Fibroblast of the aortic adventitia (primary cell): ENCODE measurements at places on chromosomes 5 and 9.
A peak's percentile ranks its signal among the peaks of the same experiment; 100 is the strongest.

DNA sequence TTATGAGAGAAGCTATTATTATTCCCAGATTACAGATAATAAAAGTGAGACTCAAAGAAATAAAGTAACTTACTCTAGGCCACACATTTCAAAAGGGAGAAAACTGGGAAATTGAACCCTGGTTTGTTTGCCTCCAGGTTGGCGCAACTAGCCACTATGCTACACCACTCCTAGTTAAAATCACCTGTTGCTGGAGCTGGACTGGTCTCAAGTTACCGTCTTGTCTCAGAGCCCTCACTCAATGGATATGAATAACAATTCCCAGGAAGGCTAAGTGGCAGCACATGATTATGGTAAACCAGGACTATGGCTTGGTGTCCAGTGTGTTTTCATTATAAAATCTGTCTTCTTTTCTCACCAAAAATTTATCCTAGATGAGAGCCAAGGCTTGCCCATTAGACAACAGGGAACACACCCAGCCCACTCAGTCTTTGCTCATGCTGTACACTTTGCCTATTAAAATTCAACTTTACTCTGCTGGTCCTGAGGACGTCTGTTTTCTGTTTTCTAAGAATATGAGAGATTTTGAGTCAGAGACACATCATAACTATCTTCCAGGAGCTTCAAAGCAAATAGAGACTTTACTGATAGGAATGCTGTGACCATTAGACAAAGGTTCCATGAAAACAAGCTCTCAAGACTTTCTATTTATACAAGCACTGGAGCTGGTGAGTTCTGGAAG is 58.1 kb downstream of the ADRB2 start:
- DNase-seq, result no peak

DNA sequence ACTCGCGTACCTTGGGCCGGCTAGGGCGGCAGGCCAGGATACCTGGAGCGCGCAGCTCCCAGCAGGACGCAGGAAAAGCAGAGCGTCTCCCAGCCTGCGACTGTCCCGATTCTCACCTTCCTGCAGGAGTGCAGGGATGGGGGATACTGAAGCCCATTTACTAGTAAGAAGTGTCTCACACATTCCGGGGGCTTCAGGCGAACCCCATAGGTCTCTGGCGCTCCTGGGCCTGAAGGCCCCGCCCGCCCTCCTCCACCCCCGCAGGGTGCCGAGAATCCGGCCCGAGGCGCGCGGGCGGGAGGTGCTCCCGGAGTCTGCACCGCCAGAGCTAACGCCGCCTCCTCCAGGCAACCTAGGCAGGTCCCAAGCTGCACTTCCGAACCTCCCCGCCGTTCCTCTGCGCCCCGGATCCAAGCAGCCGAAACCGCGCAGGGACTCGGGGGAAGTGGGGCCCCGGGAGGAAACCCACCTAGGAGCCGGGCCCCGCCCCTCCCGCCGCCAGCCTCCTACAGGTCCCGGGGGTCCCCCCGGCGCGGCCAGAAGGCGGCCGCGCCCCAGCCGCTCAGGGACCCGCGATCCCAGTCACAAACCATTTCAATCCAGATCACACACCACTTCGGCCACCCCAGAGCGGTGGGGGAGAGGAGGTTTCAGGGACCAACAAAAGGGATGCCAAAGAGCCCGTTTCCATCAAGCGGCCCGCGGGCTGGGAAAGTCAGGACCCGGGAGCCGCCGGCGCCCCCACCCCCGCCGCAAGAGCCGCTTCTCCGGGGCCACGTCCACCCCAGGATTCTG is 1.2 kb downstream of the ROR2 start:
- DNase-seq, result peak; percentile 45

GRCh38 chr5:50672663-50673062 is 6.2 kb downstream of the PARP8 start:
- no peak for DNase-seq

- DNase-seq, result peak; percentile 17
Measured at GRCh38 chr9:85741095-85741874, 469 bp downstream of the AGTPBP1 start.

DNA sequence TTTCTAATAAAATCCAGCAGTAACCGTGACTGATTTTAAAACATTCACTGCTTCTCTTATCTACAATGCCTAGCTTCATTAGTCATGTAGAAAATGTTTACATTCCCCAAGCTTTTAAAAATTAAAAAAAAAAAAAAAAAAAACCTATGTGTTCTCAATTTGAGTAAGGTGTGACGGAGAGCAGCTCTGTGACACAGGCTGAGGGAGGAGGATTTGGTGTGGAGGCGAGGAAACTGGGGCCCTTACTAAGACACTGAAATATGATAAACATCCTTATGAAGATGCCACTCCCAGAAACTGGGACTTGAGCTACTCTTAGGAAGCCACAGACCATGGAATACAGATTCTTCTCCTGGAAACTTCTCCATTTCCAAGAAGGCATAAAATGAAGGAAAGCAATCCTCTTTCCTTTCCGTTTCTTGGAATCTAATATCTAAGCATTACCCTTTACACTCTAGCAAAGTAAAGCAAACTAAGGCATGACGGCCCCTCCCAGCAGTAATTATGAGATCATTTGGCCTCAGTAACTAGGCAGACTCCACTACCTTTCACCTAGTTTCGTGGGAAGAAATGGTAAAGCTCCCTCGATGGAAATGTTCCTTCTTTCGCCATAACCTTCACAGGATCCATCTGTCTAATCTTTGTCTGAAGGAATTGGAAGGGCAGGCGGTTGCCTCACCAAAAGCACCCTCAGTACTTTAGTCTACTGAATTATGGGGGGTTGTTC is 23.5 kb downstream of the GRAMD2B start:
- DNase-seq, result peak; percentile 73

- no peak for DNase-seq
Measured at GRCh38 chr9:25936031-25936430, 257.8 kb upstream of the TUSC1 start.

DNA sequence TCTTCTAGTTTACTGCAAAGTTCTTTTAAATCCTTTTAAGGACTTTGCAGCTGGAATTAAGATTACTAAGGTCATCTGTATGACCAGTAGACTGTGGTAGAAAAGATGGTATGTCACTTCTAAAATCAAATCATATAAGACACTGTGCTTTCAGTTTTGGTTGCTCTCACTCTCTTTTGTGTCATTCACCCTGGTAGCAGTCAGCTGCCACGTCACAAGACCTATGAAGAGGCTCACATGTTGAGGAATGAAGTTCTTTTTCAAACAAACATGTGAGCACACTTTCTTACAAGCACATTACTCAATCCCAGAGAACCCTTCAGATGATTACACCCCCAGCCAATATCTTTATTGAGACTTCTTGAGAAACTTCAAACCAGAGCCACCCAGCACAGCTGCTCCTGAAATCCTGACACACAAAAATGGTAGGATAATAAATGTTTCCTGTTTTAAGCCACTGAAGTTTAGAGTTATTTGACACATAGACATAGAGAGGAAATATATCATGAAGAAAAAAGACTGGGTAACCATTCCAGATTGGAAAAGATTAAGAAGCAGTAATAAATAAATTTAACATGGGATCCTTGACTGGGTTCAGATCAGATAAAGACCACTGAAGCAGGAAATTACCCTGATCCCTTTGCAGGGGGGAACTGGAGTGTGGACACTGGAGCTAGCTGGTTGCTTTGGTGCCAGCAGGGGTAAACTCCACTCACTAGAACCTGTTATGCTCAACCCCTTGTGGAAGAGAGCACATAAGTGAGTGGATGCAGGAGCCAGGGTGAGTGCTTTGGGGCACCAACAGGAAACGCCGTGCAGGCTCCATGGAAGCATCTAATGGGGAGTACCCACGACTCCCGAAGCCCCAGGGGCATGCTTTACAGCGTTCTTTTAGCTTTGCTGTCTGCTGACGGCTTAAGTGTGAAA is 64.1 kb downstream of the SLCO4C1 start:
- DNase-seq, result no peak

GRCh38 chr5:172758077-172758833 is 12.7 kb downstream of the DUSP1 start:
- peak; percentile 90 for DNase-seq

- DNase-seq, result peak; percentile 90
Measured at GRCh38 chr5:158754018-158754514, 345.6 kb downstream of the EBF1 start.

DNA sequence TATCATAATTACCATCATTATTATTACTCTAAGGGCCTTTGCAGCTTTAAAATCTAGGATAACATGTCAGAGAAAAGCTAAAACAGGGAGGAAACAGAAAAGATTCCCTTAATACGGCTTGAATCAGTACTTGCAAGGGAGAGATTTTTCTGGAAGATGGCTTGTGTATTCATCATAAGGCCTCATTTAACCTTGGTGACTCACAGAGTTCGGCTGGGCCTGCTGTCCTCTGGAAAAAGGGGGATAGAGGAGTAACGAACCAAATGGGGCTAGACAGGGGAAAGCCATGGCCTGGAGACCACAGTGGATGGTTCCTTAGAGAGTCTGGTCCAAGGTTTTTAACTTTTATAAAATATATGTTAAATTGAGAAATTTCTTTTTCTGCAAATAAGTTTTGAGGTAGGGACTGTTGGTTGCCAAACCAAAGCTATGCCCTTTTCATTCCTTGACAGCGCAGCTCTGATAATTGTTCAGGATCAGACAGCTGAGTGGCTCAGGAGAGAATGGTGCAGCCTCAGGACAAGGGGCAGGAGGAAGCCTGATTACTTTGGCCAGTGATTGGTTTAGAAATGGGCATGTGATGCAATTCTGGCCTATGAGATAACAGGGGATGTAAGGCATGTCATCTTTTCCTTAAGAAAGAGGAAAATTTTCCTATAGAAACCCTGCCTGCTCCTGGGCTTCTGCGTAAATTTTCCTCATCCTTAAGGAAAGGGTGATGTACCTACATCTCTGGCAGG is 25.6 kb upstream of the GSN start:
- DNase-seq, result peak; percentile 75

DNA sequence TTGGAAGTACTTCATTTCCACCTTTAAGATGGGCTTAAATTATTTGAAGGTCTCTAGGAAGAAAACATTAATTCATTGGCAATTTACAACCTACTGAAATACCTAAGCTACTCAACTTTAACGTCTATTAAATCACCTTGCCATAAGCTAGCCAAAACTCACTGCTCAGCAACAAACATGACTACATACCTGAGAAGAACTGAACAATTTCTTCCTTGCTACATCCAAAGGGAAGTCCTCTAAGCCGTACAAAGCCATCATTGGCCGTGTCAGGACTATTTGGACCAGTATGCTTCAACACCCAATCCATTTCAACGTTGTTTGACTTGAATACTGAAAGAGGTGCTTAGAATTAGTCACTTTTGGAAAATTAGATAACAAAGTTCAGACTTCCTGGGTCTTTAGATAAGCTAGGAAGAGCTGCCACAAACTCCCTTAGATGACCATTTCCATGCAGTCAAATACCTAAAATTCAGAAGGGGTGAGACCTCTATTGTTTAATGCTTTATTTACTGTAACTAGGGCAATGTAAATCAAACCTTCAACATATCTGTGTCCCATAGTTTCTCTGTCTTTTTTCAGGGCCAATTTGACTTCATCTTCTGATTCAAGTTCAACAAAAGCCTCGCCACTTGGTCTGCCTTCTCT is 2.6 kb downstream of the HNRNPH1 start:
- peak; percentile 42 for DNase-seq

DNA sequence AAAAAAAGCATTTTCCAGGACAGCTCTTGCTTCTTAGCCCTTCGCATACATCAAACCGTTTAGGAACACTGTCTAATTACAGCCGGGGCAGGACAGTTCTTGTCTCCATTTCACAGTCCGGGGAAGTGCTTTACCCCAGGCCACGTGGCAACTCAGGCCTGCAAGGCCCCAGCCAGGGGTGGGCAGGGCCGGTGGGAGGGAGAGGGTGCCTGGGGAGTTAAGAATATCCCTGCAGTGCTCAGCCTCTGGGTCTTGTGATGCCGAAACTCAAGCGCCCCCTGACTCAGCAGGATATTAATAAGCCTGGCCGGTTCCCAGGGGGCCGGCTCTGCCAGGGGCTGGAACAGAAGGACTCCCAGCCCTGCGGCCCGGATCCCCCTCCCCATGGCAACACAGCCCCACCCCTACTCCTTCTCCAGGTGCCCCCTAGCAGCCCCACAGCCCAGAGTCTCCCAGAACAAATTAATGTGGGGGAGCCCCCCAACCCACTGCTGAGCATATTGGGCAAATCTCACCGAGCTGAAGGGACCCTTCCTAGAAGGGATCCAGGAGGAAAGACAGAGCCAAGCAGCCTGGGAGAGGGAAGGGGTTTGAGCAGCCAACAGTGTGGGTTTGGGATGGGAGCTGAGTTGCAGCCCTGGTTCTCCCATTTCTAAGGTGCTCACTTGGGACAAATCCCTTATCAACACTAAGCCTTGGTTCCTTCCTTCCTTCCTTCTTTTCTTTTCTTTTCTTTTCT is 45.3 kb downstream of the PLPP7 start:
- DNase-seq, result peak; percentile 70

DNA sequence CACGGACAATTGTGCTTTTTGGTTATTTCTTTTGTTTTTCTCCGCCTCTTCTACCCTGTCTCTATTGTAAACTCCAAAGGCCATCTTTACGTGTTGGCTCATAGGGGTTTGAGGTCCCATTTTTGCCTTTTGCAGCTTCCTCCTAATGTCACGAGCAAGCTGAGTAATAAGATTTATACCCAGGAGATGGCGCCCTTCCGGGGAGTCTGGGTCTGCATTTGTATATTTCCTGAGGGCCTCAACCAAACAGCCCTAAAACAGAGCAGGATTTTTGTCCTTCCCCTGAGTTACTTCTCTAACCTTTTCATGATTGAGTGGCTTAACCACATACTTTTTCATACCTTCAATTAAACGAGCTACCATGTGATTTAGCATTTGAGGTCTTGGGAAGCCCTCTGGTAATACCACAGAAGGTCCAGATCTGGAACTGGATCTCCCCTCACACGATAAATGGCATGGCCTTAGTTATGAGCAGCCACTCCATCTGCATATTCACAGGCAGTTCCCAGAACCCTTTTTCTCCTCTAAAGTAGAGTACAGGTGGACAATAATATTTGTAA is 11.2 kb upstream of the CFAP95 start:
- DNase-seq, result peak; percentile 45

DNA sequence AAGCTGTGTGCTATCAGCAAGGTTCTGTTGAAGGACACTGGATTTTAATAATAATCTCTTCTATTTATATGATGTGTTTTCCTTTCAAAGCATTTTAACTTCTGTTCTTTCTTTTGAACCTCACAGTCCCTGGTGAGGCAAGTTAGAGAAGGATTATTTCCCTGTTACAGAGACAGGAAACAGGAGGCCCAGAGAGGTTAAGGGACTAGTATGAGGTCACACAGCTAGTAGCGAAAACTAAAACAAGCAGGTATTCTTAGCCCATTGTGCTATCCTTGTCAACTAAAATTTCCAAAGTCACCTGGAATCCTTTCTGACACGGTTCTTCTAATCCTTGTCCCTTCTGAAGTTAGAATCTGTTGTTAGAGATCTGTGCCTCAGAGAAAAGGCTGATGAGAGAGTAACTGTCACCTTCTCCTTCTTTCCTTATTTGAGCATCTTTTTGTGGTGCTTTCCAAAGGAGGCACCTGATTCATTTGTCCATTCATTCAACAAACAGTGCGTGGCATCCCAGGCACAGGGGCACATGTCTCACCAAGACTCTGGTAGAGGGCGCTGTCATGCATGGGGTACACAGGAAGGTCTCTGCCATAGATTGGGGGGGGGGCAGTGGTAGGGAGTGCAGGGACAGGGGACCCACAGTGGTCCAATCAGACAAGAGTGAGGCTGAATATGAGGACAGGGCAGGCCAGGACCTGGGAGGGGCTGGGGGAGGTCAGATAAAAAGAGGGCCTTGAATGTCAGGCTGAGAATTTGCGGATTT is 61.5 kb downstream of the CRB2 start:
- no peak for DNase-seq
